ENCODE measurements at places on chromosomes 5 and 9.

DNA sequence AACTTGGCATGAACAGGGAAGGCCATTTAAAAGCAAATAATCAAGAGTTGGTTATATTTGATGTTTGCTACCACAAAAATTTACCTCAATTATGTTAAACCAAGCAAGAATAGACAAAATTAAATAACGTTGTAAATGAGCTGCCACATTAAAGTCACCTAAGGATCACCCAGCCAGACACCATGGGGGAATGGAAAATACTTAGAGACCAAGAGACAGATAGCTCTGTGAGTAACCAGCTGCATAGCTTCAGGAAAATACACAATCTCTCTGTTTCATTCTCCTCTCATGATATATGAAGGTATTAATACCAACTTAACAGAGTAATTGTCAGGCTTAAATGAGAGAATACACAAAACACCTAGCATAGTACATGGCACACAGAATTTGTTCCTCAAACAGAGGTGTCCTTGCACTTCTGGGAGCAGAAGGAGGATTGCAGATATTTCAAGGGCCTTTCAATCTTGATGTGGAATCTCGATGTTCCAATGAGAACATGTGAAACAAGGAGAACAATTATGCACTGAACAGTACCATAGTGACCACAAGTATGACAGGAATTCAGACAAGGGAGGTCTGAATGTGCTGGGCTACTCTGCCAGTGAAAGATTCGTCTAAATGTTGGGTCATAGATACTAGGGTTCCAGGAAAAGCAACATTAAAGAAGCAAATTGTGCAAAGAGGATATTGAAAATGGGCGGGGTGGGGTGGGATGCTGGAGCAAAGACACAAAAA is 18.6 kb downstream of the JAKMIP2 start:
- no peak for DNase-seq

GRCh38 chr5:92023141-92023471 is 640.0 kb upstream of the ARRDC3 start:
- DNase-seq = no peak

DNA sequence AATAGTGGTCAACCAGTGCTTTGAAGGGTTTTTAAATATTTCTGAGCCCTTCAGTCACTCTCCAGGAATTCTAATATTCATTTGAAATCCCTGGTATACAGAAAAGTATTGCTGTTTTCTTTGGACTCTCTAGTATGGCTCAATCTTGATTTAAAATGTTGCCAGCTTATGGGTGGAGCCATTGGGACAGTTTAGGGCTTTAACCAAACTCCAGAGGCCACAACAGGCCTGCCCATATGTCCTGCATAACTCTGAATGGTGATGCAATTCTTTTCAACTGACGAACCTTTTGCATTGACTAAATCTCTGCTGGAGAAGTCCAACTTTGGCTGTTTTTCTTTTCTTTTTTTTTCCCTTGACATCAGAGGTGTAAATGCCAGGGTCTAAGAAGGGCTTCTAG is 10.3 kb upstream of the ANKHD1 start:
- DNase-seq = no peak

- no peak for DNase-seq
Measured at GRCh38 chr5:127088251-127088650, 14.9 kb upstream of the C5orf63 start.

GRCh38 chr9:40913096-40913719 is 215.3 kb downstream of the FOXD4L6 start:
- DNase-seq = no peak

GRCh38 chr9:83620841-83621636 is 1.9 kb upstream of the IDNK start:
- DNase-seq = peak; percentile 40

- no peak for DNase-seq
Measured at GRCh38 chr5:138754699-138755057, 1.5 kb downstream of the CTNNA1 start.

DNA sequence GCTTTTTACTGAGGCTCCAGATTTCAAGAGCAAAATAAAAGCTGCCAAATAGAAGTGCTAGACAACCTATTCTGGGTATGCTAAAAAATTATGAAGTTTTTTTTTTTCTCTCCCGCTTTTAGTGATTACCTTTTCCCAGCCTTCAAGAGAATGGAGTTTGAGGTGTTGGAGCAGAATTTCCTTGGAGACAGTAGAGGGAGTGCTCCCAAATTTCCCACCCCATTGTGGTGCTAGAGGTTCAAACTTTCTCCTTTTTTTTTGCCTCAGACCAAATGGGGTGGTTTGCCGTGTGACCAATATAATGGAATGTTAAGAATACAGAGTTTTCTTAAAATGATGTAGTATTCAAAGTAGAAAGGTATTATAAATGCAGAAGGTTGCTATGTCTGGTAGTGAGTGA is 244.2 kb upstream of the RIOK2 start:
- no peak for DNase-seq

DNA sequence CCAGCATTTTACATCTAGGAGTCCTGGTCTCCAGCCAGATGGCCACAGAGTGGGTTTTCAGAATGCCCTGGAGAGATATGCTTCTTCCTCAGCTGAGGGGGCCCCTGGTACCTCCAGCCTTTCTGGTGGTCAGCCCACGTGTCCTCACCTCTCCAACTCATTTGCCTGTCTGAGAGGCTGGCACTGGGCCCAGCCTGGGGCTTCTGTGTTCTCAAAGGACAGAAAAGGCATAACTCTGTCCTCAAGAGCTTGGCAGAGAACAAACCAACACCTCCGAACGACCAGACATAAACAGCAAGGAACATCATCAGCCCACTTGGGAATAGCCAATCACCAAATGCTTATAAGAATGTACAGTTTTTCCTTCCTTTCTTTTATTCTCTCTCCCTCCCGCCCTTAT is 17.1 kb downstream of the ENG start:
- DNase-seq = no peak

DNA sequence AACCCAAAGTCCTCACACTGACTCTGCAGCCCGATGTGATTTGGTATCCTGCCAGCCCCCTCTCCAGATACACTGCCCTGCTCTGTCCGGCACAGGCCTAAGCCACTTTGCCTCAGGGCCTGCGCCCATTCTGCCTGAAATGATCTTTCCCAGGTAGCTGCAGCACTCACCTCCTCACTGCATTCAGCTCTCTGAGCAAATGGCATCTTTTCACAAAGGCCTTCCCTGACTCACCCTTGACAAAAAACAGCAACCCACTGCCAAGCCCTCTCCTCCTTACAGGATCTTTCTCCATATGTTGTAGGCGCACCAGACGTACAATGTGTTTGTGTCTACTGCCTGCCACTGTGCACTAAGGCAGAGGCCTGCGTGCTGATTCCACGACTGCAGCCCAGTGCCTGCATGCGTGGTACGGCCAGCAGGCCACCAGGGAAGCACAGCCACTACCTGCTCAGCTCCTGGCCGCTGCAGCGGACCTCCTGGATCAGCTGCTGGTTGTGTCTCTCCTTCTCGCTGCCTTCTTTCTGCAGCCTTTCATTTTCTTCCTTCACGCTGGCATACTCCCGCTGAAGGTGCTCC is 171.2 kb downstream of the CDK5RAP2 start:
- DNase-seq = no peak

DNA sequence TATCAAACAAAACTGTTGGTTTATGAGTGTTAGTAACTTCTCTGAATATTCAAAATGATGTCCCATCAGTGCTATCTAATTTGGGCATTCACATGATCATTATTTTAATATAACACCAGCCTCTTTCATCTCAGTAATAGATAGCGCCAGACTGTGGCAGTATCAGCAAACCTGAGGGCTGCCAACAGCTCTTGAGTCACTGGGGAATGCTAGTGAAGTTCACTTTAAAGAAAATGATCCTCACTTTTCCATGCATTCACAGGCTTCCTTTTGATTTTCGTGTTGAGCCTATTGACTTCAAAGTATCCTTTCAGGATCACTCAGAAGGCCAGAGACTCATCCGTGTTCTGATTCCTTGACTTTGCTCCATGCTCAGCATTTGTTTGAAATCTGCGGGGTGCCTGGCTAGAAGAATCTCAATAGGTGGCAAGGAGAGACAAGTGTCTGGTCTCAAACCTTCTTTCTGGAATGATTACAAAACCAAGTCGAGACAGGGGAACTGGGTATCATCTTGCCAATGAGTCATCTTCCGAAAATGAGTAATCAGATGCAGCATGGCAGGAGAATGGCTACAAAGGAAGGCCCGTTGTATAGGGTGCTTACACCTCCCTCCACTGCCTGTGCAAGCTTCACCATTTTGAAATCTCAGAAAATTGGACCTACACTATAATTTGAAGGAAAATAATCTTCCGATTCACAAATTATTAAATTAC is 509.1 kb downstream of the RASEF start:
- DNase-seq = no peak

GRCh38 chr9:31112491-31112890 is 1272.0 kb upstream of the ACO1 start:
- DNase-seq = no peak

DNA sequence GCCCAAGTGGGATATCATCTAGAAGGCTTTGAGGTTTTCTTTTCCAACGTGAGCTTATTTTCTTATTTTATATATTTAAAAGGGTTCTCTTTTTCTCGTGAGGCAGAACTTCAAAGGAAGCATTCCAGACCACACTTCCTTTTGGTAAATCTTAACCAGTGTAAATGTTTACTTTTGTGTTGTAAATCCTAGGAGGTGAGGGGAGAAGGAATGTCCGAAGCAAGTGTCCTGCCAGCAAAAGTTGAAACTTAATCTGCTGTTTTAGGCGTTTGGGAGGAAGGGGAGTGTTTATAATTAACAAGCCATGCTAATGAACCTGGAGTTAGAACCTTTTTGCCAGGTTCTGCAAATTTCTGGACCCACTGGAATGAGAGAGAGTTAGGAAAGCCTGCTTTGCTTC is 37.9 kb downstream of the WWC1 start:
- no peak for DNase-seq

GRCh38 chr5:107272954-107273353 is 397.8 kb downstream of the EFNA5 start:
- no peak for DNase-seq

DNA sequence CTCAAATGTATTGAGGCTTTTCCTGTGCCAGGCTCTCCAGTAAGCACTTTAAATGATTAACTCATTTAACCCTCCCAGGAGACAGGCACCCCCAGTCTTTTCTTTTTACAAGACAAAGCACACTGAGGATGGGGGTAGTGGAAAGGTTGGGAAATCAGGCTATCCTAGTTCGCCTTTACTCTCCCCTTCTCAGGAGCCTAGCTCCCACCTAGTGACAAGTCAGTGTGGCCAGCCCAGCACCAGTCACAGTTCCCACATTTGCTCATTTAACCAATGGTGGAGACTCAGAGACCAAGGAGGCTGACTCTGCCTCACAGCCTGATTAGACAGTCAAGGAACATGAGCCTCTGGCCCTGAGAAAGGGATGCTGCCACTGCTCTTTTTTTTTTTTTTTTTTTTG is 3.5 kb downstream of the ALDH7A1 start:
- DNase-seq = no peak

GRCh38 chr9:69785757-69786156 is 25.9 kb upstream of the PTAR1 start:
- no peak for DNase-seq

- DNase-seq = no peak
Measured at GRCh38 chr9:96565671-96566497, 53.8 kb downstream of the CDC14B start.

- no peak for DNase-seq
Measured at GRCh38 chr9:109865521-109865920, 85.5 kb downstream of the PALM2AKAP2 start.

- peak; percentile 28 for DNase-seq
Measured at GRCh38 chr5:107951309-107951708, 280.6 kb upstream of the EFNA5 start.

GRCh38 chr5:170252720-170253350 is 20.1 kb downstream of the C5orf58 start:
- no peak for DNase-seq

DNA sequence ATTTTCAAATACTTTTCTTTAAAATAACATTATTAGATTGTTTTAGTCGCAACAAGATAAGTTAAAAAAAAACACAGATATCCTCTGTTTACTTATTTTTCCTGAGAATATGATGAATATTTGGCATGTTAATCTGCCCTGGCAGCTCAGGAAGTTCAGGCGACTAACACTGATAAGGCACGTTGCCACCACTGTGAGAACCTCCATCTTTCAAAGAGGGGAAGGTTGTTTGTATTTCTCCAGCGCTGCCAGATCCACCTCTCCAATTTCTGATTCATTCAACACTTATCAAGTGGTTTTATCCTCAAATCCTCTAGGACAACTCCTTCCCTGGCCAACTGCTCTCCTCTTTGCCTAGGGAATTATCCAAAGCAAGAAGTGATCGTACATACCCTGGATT is 21.8 kb downstream of the CTNNAL1 start:
- no peak for DNase-seq

DNA sequence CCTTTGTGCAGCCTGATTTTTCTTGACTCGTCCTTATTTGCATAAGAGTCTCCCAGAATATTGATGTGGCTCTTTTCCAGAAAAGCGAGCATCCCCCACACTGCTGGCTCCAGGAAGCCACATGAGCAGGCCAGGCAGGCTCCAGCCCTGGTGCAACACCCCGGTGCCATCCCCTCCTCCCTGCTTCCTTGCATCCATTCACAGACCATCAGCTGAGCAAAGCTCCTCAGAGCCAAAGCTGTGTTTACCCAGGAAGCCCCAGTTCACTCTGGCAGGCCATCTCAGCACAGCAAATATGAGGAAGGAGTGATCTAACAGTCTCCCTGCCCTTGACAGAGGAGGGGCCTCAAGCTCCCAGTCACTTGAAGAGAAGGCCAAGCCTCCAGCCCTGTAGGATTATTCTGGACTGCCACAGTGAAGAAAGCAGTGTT is 34.4 kb downstream of the INSYN2B start:
- no peak for DNase-seq

- DNase-seq = no peak
Measured at GRCh38 chr5:74490814-74491213, 149.7 kb downstream of the ENC1 start.

DNA sequence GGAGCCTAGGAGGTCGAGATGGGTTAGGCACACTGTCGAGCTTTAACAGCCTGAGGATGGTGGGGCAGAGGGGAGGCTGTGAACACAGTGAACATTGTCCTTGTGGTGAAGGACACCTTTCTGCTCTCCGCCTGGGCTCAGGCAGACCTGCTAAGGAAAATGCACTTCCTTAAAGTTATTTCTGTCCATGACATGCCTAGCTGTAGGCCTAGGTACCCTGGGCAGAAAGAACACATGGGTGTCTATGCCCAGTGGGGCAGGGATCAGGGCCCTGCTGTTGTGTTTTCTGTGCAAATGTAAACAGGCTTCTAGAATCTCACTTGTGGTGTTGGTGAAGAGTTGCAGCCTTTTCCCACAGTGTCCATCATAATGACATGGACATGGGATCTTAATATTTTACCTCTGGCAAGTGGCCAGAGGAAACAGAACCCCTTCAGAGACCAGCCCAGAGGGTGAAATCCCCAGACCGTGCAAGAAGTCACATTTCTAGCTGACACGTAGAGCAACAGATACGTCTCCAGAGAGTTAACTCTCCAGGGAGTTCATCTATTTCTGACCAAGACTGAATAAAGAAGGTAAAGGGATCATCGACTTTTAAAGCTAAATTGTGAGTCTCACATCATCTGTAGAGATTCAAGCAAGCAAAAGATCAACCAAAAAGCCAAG is 79.2 kb downstream of the C9orf152 start:
- DNase-seq = no peak

DNA sequence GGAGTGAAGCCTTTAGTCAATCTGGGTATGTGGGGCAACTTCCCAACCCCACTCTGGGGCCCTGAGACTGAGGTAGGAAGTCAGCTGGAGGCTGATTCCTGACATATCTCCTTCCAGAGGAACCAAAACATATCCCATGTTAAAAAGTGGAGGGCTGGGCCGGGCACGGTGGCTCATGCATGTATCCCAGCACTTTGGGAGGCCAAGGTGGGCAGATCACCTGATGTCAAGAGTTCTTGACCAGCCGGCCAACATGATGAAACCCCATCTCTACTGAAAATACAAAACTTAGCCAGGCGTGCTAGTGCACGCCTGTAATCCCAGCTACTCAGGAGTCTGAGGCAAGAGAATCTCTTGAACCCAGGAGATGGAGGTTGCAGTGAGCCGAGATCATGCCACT is 44.0 kb downstream of the CXXC5 start:
- DNase-seq = no peak
